ENCODE measurements at places on chromosomes 5 and 9. TPM values are rescaled to one million over a fixed set of nuclear protein-coding genes. Genes with fewer than 3 reads are reported as not detected.

Gene BTNL9
- total RNA-seq, result 5.8 TPM

Gene PCDHGA7
- 6.3 TPM for total RNA-seq

Gene SIT1
- total RNA-seq, result not detected

Gene CDH9
- total RNA-seq, result not detected

Gene GABRA1
- not detected for total RNA-seq

Gene CD14
- 15.7 TPM for total RNA-seq

DNA sequence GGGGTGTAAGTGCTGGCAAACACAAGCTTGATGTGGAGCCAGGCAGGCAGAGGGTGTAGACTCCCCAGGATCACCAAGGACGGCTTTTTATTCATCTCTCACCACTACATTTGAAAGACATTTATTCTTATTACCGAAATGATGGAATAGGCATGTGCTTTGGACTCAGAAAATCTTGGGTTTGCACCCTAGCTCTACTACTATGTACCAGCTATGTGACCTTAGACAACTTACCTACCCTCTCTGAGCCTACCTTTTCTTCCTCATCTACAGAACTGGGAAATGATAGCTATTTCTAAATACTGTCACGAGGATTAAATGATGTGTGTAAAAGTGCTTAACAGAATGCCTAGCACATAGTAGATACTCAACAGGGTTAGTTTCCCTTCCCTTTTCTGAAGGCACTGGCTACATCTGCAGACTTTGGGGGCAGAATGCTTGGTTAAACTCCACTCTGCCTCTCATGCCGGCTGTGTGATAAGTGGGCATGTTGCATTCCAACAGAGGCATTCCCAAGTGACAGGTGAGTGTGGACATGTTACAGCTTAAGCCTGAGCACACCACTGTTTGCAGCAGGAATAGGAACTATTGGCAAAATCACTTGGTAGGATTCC lies 94.8 kb downstream of the SLC1A3 start:
- no peak for DNase-seq

- no peak for DNase-seq
Observed at GRCh38 chr5:38323645-38324295, 65.4 kb downstream of the EGFLAM start.

- DNase-seq, result no peak
Observed at GRCh38 chr5:1315018-1315708, 20.3 kb upstream of the TERT start.

DNA sequence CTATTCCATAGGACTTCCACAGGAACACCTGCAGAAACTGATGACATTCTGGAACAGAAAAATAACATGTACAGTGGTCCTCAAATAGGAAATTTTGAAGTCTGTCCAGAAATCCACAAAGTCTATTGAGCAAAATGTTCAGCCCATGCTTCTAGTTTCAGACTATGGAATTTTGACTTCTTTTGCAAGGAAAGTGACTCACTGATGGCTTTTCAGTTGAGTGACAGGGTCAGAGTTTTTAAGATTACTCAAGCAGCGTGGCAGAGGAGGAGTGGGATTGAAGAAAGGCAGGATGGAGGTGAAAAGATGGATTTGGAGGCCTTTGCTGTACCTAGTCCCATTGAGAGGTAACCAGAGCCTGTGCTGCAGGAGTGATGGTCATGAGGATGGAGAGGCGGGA lies 151.5 kb downstream of the GOLPH3 start:
- DNase-seq, result no peak

GRCh38 chr9:121718084-121718483 lies 66.7 kb downstream of the DAB2IP start:
- DNase-seq, result peak; percentile 83

GRCh38 chr9:18707061-18707461 lies 233.1 kb downstream of the ADAMTSL1 start:
- peak; percentile 70 for DNase-seq

DNA sequence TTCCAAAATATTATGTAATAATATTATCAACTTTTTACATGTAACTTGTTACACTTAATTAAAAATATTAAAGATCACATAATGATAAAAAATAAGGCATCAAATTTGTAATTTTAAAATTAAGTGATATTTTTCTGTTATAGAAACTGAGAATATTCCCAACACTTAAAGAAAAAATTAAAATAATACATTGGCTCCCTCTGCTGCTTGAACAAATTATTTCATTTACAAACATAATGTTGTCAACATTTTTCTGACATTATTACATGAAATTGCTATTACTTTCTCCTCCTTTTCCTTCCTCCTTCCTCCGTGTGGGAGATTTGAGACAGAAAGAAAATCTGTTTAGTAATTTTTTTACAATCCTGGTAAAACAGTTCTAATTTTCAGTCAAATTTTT lies 42.3 kb downstream of the RNF180 start:
- DNase-seq, result peak; percentile 41

DNA sequence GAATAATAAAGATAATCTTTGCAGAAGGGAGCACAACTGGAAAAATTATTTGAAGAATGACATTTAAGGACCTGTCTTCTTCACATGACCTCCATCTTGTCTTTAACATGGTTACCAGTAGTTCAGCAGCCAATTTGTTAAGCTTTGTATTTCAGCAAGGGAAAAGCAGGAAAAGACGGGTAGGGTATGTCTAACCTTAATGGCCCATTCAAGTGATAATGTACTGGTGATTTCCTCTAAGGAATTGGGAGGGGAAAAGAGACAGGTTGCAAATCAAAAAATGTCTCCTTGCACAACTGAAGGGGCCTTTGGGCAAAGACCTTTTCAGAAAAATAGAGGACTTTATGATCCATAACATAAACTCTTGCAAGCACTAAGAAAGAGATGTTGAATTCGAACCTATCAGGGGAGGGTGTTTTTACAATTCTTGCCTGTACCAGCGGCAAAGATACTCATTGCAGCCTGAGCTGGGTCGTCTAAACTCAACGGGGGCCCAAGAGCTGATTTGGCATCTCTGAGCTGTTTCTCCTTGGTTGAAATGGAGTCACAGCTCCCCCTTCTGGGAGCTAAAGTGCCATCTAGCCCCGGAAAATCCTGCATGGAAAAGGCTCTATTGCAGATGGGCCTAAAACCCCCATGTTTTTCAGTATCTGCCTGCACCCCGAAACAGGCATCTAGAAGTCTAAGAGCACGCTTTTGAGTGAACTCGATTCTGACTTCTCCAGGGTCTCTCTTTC lies 3.8 kb downstream of the BRINP1 start:
- DNase-seq, result peak; percentile 61

DNA sequence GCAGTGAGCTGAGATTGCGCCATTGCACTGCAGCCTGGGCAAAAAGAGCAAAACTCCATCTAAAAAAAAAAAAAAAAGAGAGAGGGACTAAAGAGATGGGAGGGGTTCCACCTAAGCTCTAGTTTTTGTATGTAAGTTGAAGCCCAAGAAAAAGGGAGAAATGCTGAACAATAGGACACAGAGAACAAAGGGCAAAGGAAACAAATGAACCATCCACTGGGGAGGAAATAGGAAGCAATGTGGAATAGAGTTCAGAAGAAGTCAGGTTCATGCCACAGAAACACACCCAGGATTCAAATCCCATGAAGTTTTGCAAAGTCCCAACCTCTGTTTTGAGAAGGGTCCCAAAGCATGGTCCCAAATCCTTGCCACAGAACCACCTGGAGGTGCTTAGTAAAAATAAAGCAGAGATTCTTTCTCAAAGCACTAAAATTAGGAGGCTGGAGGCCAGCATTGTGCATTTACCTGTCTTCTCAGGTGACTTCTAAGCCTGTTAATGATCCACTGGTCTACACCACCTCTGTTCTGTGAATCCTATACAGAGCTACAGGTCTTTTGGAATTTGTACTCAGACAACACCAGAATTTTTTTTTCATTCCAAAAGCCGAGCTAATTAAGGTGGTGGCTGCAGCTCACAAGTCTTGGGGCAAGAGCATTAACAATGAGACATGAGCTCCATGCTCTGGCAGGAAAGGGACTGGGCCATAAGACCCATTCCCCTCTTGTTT lies 177.6 kb downstream of the DOCK8 start:
- DNase-seq, result no peak

GRCh38 chr5:35205606-35206005 lies 24.7 kb downstream of the PRLR start:
- DNase-seq, result no peak

DNA sequence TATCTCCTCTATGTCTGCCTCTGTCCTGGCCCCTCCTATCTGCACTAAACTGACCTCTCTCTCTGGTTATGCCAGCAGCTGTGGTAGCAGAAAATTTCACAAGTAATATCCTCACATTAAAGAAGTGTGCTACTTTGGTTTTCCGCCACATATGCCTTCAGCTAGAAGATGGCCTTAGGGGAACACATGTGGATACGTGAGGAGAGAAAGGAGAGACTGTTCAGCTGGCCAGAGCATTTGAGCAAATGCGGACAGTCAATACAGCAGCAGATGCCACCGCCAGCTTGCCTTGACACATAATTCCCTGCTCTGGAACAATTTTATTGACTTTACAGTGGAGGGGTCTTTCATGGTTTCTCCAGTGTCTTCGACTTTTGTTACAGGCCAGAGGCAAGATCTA lies 434.6 kb downstream of the TAF11L14 start:
- DNase-seq, result peak; percentile 74

GRCh38 chr9:114027159-114027862 lies 50.8 kb downstream of the AMBP start:
- no peak for DNase-seq

DNA sequence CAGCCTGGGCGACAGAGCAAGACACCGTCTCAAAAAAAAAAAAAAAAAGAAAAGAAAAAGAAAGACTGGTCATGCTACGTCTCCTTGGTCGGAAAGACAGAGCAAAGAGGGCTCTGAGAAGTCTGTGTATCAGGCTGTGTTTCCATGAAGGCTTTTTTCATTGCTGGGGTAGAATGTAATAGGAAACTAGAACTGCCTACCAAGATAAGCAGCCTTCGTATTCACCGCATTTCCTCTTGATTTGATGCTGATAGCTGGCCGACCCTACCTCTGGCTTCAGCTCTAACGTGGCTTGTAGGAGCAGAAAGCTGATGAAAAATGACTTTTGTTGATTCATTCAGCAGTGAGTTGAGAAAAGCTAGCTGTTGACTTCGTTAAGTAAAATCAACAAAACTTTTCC lies 17.4 kb downstream of the SLC1A3 start:
- no peak for DNase-seq

DNA sequence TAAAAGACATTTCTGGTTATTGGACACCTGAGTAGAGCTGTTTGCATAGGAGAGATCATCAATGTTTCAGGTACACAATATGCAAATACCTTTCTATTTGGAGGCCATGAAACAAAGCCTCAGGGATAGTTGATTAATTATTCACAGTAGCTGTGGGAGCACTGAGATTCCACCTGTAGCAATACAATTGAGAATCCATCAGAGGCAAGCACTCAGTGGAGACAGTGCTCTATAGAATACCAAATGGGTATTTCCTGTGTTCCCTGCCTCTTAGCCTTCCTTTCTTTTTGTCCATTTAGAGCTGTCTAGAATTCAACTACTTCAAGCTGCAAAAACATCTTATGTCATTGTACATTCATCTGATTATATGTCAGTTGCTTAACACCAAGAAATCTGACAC lies 1754.0 kb upstream of the ACO1 start:
- no peak for DNase-seq

GRCh38 chr9:83441390-83441789 lies 96.8 kb downstream of the FRMD3 start:
- peak; percentile 63 for DNase-seq

Measured in tongue (tissue), 3 donors.